Transverse colon (tissue), 4 donors: ENCODE measurements at places on chromosomes 1 and 21. TPM values are rescaled to one million over a fixed set of nuclear protein-coding genes. Genes with fewer than 3 reads are reported as not detected.

FAM72C gene
- 0.41 TPM for total RNA-seq

SV2A gene
- total RNA-seq: 0.40 TPM

CHML gene
- total RNA-seq: 12.7 TPM

OR10Z1 gene
- total RNA-seq: not detected

TMEM82 gene
- total RNA-seq: 13.2 TPM

TSPEAR gene
- total RNA-seq: not detected

CSF3R gene
- total RNA-seq: 3.8 TPM

LHX8 gene
- total RNA-seq: not detected

OR10J1 gene
- not detected for total RNA-seq

OLIG2 gene
- total RNA-seq: not detected

PFDN2 gene
- 28.9 TPM for total RNA-seq

CDC42 gene
- 140 TPM for total RNA-seq

OR2L8 gene
- total RNA-seq: not detected

FCER1G gene
- 194 TPM for total RNA-seq

PLOD1 gene
- total RNA-seq: 28.8 TPM

IFNLR1 gene
- 2.6 TPM for total RNA-seq

PLA2G2D gene
- total RNA-seq: 0.16 TPM

RSPH1 gene
- total RNA-seq: 0.80 TPM

LRRC8B gene
- 10.3 TPM for total RNA-seq

SRGAP2B gene
- total RNA-seq: 6.6 TPM

DCDC2B gene
- not detected for total RNA-seq

PAQR6 gene
- total RNA-seq: not detected

MLLT11 gene
- total RNA-seq: 1.3 TPM

LY9 gene
- total RNA-seq: 9.4 TPM

KRTAP19-1 gene
- not detected for total RNA-seq

RXRG gene
- not detected for total RNA-seq

TCHHL1 gene
- not detected for total RNA-seq

HEYL gene
- 1.2 TPM for total RNA-seq

HSD3B2 gene
- total RNA-seq: 3.3 TPM

PYHIN1 gene
- not detected for total RNA-seq

SLC9C2 gene
- total RNA-seq: not detected

SAMD11 gene
- 3.0 TPM for total RNA-seq

RNF19B gene
- total RNA-seq: 69.6 TPM

FAAH gene
- 90.8 TPM for total RNA-seq

CD1E gene
- not detected for total RNA-seq

CFHR3 gene
- 0.32 TPM for total RNA-seq

FALEC gene
- total RNA-seq: not detected

ILDR2 gene
- 1.1 TPM for total RNA-seq

OR2T2 gene
- not detected for total RNA-seq

DNAJC6 gene
- 0.40 TPM for total RNA-seq

GALE gene
- 95.7 TPM for total RNA-seq

ADGRL4 gene
- total RNA-seq: 3.5 TPM

AGTRAP gene
- 25.8 TPM for total RNA-seq
